ENCODE measurements at places on chromosomes 4 and X. TPM values are rescaled to one million over a fixed set of nuclear protein-coding genes. Genes with fewer than 3 reads are reported as not detected.

- no peak for DNase-seq
- no peak overlapping the region for H3K4me3 ChIP-seq
- H3K36me3 ChIP-seq: no peaks in the 10 kb centered on the region
- peaks cover 15% of the 10 kb centered on the region for H3K27me3 ChIP-seq
- H3K4me1 ChIP-seq: no peaks in the 10 kb centered on the region
- no peak overlapping the region for H3K27ac ChIP-seq
Measured at GRCh38 chrX:100593126-100593525, 8.4 kb downstream of the TNMD start.

- H3K27me3 ChIP-seq: no peaks in the 10 kb centered on the region
- no peaks in the 10 kb centered on the region for H3K4me1 ChIP-seq
- H3K36me3 ChIP-seq: no peaks in the 10 kb centered on the region
Measured at GRCh38 chr4:10732235-10732913, 47.8 kb upstream of the CLNK start.

DNA sequence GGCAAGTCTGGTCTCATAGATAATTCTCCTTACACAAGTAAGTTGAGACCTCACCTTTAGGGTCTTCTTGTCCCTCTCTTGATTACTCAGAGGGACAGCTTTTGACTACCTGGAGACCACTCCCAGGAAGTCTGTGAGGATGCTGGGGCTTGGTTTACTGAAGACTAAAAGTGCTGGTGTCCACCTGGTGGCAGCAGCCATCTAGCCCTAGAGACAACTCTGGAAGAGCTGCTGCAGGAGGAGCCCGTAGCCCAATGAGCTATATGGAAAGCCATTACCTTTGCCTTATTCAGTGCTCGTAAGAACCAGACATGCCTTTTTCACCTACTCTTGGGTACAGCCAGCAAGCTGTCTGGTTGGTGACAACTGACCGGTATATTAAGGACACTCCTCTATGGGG lies 7.3 kb downstream of the FGFBP2 start:
- H3K36me3 ChIP-seq: no peaks in the 10 kb centered on the region
- no peak for DNase-seq
- peaks cover 14% of the 10 kb centered on the region for H3K27me3 ChIP-seq

DNA sequence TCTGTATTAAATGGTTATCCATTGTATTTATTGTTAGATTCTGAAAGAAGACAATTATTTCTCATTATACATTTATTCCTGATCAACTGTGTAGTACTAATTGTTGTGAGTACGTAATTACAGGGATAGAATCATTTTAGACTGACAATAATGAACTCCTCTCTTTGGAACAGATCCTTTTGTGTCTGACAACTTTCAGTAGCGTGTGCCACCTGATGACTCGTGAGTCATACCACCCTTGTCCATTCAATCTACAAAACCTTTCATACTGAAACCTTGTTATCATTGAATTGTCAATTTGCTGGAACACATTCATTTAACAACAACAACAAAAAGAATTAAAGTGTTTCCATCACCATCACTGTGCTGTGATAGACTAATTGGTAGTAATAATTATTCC lies 602.7 kb upstream of the PCDH7 start:
- H3K27ac ChIP-seq: no peak overlapping the region
- DNase-seq: no peak
- H3K4me3 ChIP-seq: no peak overlapping the region
- H3K36me3 ChIP-seq: no peaks in the 10 kb centered on the region
- H3K4me1 ChIP-seq: no peaks in the 10 kb centered on the region

DNA sequence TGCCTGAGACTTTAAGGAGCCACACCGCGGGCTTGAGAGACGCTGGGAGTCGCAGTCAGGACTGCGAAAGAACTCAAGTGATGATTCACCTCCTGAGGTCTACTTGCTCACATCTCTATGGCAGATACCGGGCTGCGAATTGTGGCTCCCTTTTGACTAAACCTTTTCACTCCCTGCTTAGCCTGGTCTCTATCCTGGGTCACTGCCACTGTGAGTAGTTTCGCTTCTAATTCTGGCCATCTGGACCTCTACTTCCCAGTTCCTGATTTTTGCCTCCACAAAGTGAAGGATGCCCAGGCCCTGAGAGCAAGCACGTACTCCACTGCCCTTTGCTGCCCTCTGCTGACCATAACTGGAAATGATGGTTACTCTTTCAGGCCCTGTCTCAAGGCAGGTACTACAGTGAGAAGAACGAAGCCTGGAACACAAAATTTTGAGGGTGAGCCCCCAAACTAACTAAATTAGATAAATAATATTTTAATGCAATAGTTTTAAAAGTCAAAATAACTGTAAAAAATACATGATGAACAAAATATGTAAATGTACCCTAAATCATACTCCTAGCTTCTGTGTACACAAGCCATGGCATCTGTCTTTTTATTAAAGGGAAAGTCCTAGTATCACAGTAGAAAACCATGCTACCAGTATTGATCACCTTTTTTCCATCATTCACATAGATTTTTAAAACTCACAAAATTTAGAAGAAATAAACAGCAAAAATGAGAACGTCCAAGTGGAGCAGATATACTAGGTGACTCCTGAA lies 16.7 kb downstream of the MAD2L1 start:
- no peaks in the 10 kb centered on the region for H3K27me3 ChIP-seq
- H3K36me3 ChIP-seq: no peaks in the 10 kb centered on the region
- DNase-seq: peak; percentile 64
- H3K27ac ChIP-seq: peak overlapping the region; percentile 73
- peaks cover 12% of the 10 kb centered on the region for H3K4me1 ChIP-seq

DNA sequence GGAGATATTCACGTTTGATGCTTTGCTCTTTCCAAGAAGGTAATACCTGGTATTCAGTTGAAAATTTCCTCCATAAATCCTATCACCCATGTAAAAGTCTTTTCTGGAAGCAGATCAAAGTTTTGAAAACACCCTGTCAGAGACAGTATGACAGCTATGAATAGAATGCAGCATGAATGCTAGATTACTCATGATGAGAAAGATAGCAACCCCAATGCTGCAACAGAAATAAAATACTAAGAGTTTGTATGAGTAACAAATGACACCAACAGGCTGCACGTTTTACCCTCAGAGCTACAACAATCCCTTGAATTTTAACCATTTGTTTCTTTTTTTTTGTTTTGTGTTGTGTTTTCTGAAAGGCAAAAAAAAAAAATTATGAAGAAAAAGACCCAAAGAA lies 108.6 kb downstream of the ARHGAP6 start:
- H3K27me3 ChIP-seq: no peaks in the 10 kb centered on the region
- no peak overlapping the region for H3K4me3 ChIP-seq
- H3K27ac ChIP-seq: no peak overlapping the region
- DNase-seq: peak; percentile 81
- H3K4me1 ChIP-seq: no peaks in the 10 kb centered on the region
- no peaks in the 10 kb centered on the region for H3K36me3 ChIP-seq

DNA sequence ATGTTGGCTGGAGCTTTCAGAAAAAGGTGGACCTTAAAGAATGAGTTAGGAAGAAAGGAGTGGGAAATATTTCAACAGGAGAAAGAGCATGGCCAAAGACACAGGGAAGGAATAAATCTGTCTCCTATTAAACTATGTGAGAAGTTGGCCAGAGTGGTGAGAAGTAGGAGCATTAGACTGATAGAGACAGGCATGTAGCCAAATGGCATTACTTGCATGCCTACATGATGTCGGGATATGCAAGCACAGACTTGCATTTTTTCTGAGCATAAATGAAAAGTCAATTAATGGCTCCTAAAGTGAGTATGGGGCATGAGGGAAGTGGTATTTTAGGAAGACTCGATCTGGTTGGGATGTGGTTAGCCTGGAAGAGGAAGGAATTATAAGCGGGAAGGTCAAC lies 279.6 kb upstream of the PITX2 start:
- no peaks in the 10 kb centered on the region for H3K27me3 ChIP-seq
- no peaks in the 10 kb centered on the region for H3K36me3 ChIP-seq
- DNase-seq: no peak
- H3K4me3 ChIP-seq: no peak overlapping the region

GRCh38 chr4:117515921-117516320 lies 430.5 kb upstream of the TRAM1L1 start:
- H3K4me1 ChIP-seq: no peaks in the 10 kb centered on the region
- H3K27ac ChIP-seq: no peak overlapping the region
- H3K36me3 ChIP-seq: no peaks in the 10 kb centered on the region
- no peaks in the 10 kb centered on the region for H3K27me3 ChIP-seq
- DNase-seq: no peak

- H3K27ac ChIP-seq: no peak overlapping the region
- H3K4me1 ChIP-seq: no peaks in the 10 kb centered on the region
- DNase-seq: no peak
- H3K36me3 ChIP-seq: no peaks in the 10 kb centered on the region
- no peaks in the 10 kb centered on the region for H3K27me3 ChIP-seq
Measured at GRCh38 chrX:2176733-2177132, 324.0 kb downstream of the DHRSX start.

- peaks cover 17% of the 10 kb centered on the region for H3K4me1 ChIP-seq
- peaks cover 34% of the 10 kb centered on the region for H3K27me3 ChIP-seq
- no peaks in the 10 kb centered on the region for H3K36me3 ChIP-seq
Measured at GRCh38 chr4:1053080-1053661, 41.7 kb downstream of the FGFRL1 start.

GRCh38 chrX:44989995-44990770 lies 117.2 kb downstream of the KDM6A start:
- no peaks in the 10 kb centered on the region for H3K4me1 ChIP-seq
- no peak for DNase-seq
- no peak overlapping the region for H3K4me3 ChIP-seq
- H3K27ac ChIP-seq: no peak overlapping the region

GRCh38 chr4:67393699-67394281 lies 151.5 kb downstream of the CENPC start:
- no peak for DNase-seq
- no peaks in the 10 kb centered on the region for H3K36me3 ChIP-seq
- peaks cover 4% of the 10 kb centered on the region for H3K27me3 ChIP-seq

GRCh38 chr4:52864793-52865192 lies 2.7 kb downstream of the RASL11B start:
- H3K27ac ChIP-seq: no peak overlapping the region
- no peak overlapping the region for H3K4me3 ChIP-seq
- peaks cover 10% of the 10 kb centered on the region for H3K4me1 ChIP-seq
- H3K27me3 ChIP-seq: peaks cover 28% of the 10 kb centered on the region

DNA sequence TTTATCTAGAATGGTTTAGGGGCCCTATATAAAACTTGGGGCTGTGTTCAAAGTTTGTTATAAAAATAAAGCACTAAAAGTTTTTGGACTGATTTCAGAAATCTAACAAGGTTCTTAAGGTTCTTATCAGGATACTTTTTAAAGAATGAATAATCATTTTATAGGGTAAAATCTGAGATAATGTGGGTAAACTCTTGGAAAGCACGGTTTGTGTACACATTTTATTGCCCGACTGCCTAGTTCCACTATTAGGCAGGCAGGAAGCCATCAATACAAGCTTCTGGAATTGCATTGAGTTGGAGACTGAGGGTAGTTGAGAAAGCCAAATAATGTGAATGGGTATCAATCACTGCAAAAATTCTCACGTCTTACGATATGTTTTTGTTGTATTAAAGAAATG lies 331.0 kb upstream of the PITX2 start:
- no peaks in the 10 kb centered on the region for H3K36me3 ChIP-seq
- no peak overlapping the region for H3K27ac ChIP-seq
- H3K4me3 ChIP-seq: no peak overlapping the region

CXCL6 gene
- total RNA-seq: not detected

RBMX2 gene
- 26.5 TPM for total RNA-seq

XAGE1B gene
- total RNA-seq: not detected

JCHAIN gene
- 2.2 TPM for total RNA-seq

EDA gene
- total RNA-seq: 0.59 TPM

YY2 gene
- 1.4 TPM for total RNA-seq

SHROOM2 gene
- total RNA-seq: 6.2 TPM

HSPA4L gene
- 4.7 TPM for total RNA-seq

TRIM61 gene
- total RNA-seq: 3.8 TPM

HMX1 gene
- not detected for total RNA-seq

All from osteoblast (primary cell).